ENCODE measurements at places on chromosomes 7 and 10.

- no peak for DNase-seq
Observed at GRCh38 chr7:38211486-38211885, 33.4 kb downstream of the STARD3NL start.

GRCh38 chr10:71980181-71981014 is 16.2 kb downstream of the CHST3 start:
- DNase-seq: no peak

DNA sequence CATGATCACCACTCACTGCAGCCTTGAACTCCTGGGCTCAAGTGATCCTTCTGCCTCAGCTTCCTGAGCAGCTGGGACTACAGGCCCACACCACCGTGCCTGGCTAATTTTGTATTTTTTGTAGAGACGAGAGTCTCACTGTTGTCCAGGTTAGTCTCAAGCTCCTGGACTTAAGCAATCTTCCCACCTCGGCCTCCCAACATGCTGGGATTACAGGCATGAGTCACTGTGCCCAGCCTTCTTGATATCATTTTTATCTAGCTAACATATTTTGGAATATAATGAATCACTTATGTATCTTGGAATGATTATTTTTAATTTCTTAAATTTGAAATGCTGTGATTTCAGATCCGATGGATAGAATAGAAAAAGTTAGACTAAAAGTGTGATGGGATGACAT is 18.4 kb downstream of the ARL4A start:
- DNase-seq: no peak

DNA sequence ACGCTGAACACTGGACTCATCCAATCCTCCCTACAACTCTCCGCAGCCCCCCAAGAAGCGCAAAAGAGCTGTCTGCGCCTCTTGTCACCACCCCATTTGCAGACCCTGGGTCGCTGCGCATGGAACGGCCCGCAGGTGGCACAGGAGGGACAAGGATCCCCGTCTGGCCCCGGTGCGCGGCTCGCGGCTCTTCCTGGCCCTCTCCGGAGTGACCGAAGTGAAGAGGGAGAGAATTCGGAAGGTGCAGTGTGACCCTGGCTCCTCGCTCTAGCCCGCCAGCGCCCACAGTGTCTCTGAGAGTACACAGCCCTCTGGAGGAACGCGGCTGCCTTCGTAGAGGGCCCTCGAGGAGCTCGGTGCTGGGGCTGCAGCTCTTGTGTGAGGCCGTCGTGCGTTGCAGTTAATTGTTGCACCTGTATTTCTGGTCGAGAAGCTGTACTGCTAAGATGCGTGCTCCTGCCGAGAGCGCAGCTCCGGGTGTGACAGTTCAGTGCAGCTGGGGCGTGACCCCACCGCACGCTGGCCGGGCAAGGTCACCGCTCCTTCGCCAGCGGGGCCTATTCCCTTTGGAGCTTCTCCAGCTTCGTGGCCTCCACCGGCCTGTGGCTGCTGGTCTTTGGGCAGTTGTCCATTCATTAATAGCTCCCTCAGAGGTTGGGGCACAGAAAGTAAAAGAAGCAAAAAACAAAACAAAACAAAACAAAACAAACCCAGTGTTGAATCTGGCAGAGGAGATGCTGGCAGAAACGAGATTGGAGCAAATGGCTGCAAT is 119.0 kb downstream of the SEC23IP start:
- DNase-seq: no peak

DNA sequence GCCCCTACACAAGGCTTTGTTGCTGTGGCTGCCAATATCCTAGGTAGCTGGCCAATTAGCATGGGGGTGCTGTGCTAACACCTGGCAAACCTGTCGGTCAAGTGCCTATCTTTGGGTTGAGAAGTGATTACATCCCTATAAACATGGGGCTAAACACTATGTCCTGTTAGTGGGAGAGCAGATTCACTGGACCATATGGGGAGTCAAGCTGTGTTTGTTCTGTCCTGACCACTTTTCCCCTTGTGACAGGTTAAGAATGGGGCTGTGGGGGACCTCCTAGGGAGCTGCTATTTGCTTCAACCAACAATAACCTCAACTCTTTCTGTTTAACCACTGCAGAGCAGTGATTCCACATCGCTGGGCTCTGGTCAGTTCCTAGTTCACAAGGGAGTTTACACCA is 151.5 kb upstream of the AOAH start:
- DNase-seq: no peak

- no peak for DNase-seq
Observed at GRCh38 chr7:102189756-102190155, 96.9 kb upstream of the SH2B2 start.

DNA sequence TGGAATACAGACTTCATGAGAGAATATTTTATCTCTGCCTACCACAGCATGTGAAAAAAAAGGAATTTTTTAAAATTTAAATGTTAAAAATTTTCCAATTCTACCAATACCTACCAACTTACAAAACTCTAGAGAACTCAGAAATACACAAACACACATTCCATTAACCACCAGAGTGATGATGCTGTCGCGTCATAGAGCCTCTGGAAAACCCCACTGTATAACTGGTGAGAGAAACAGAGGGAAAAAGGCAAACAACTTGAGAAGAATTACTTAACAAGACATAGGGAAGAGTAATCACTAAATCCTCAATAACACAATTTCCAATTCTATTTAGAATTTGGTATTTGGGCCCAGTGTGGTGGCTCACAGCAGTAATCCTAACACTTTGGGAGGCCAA is 6.2 kb upstream of the SPOCK2 start:
- DNase-seq: no peak

GRCh38 chr7:80386686-80387085 is 125.2 kb downstream of the GNAT3 start:
- DNase-seq: no peak

GRCh38 chr7:43956027-43956426 is 29.8 kb downstream of the UBE2D4 start:
- DNase-seq: no peak

GRCh38 chr7:19747740-19748339 is 25.6 kb downstream of the TMEM196 start:
- DNase-seq: peak; percentile 3

- DNase-seq: no peak
Observed at GRCh38 chr7:36381056-36381455, 8.6 kb upstream of the ANLN start.

DNA sequence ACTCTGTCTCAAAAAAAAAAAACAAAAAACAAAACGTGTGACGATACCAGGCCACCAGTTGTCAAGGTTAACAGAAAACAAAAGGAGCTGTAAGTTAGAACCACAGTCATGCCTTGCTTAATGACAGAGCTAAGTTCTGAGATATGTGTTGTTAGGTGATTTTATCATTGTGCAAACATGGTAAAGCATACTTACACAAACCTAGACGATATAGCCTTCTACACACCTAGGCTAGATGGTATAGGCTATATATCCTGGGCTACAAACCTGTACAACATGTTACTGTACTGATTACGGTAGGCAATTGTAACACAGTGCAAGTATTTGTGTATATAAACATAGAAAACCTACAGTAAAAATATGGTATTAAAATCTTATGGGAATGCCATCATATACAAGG is 564.2 kb downstream of the HTR7 start:
- no peak for DNase-seq

DNA sequence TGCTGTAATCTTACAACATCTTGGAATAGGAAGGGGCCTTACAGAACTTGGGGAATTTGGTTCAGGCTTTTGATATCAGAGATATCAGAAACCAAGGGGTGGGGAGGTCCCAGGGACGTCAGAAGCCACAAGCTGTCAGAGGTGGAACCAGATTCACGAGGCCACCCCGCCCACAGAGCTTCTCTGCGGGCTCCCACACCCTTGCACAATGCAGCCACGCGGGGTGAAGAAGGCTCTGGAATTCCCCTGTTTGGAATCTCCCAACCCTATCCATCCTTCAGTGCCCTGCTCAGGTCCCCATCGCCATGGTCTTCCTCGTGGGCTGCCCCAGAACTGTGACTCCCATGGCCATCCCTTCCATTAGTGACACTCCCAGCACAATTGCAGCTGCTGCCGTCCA is 247.1 kb upstream of the SHH start:
- no peak for DNase-seq

GRCh38 chr10:89235073-89235798 is 16.3 kb downstream of the LIPA start:
- no peak for DNase-seq

DNA sequence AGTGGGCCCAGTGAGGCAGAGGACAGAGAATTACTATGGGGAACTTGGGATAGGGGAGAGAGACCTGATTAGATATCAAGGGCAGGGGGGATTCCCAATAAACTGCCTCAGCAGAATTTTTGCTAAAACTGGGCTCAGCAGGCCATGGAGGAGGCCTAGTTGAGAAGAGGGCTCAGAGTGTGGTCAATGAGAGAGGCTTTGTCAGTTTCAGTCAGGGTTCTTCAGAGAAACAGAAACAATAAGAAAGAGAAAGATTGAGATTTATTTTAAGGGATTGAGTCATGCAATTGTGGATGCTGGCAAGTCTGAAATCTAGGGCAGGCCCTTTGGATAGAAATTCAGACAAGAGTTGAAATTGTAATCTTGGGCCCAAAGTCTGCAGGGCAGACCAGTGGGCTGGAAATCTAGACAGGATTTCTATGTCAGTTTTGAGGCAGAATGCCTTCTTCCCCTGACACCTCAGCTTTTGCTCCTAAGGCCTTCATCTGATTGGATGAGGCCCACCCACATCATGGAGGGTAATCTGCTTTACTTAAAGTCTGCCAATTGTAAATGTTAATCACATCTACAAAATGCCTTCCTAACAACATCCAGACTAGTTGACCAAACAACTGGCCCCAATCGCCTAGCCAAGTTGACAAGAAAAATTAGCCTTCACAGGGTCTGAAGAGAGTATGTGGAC is 33.5 kb upstream of the CCSER2 start:
- no peak for DNase-seq

GRCh38 chr7:147245274-147245673 is 1128.7 kb downstream of the CNTNAP2 start:
- DNase-seq: peak; percentile 30

GRCh38 chr7:45873355-45873754 is 473 bp upstream of the CCDC201 start:
- DNase-seq: no peak

All from NCI-H1048 (cell line).